HT1080 (cell line): ENCODE measurements at places on chromosomes 1 and 21.

- no peak for DNase-seq
These were observed 10.3 kb downstream of the ZBTB40 start for GRCh38 chr1:22461678-22462527.

- peak; percentile 78 for DNase-seq
These were observed 5.0 kb upstream of the KIAA0040 start for GRCh38 chr1:175197531-175197930.

- no peak for DNase-seq
These were observed 298.8 kb upstream of the LYPLAL1 start for GRCh38 chr1:218874801-218875400.

- no peak for DNase-seq
These were observed 150.9 kb downstream of the ZC3H11B start for GRCh38 chr1:219461981-219462400.
